NCI-H1092 (cell line): ENCODE measurements at places on chromosomes 5 and 9.
A peak's percentile ranks its signal among the peaks of the same experiment; 100 is the strongest.

DNA sequence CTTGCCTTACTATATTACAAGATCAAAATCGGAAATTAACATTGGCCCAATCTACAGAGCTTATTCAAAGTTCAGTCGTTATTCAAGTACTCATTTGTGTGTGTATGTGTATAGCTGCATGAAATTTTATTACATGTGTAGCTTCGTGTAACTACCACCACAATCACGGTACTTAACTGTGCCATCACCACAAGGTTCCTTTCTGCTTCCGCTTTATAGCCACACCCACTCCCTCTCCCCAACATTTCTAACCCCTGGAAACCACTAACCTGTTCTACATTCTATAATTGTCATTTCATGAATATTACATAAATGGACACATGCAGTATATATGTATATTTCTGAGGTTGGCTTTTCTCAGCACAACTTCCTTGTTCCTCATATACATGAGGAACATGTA lies 4.0 kb upstream of the TEX48 start:
- no peak for DNase-seq

- no peak for DNase-seq
Measured at GRCh38 chr5:96242571-96242970, 190.5 kb downstream of the PCSK1 start.

- DNase-seq = no peak
Measured at GRCh38 chr5:7916171-7916804, 47.3 kb downstream of the MTRR start.

GRCh38 chr5:176530983-176531901 lies 6.0 kb downstream of the RNF44 start:
- peak; percentile 49 for DNase-seq

GRCh38 chr9:104868303-104868686 lies 59.7 kb downstream of the ABCA1 start:
- no peak for DNase-seq

DNA sequence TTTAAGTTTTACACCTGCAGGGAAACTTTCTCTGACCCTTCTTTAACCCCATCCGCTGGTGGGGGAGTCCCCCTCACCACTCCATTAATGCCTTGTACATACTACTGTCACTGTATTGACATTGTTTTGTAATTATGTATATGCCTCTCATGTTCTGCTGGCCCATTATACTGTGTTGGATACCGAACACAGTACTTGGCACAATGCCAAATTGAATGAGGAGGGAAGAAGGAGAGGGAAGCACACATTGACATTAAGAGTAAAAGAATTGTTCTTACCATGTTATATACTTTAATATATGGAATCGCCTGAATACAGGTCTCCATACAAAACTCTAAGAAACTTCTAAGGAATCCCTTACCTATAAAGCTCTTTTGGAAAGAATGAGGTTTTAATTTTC lies 73.6 kb upstream of the GRHPR start:
- DNase-seq = peak; percentile 51

GRCh38 chr5:78779262-78779661 lies 130.7 kb upstream of the LHFPL2 start:
- DNase-seq = no peak

GRCh38 chr5:91109634-91110033 lies 273.5 kb downstream of the ARRDC3 start:
- no peak for DNase-seq

- DNase-seq = no peak
Measured at GRCh38 chr9:114264806-114265550, 57.9 kb upstream of the ORM1 start.

DNA sequence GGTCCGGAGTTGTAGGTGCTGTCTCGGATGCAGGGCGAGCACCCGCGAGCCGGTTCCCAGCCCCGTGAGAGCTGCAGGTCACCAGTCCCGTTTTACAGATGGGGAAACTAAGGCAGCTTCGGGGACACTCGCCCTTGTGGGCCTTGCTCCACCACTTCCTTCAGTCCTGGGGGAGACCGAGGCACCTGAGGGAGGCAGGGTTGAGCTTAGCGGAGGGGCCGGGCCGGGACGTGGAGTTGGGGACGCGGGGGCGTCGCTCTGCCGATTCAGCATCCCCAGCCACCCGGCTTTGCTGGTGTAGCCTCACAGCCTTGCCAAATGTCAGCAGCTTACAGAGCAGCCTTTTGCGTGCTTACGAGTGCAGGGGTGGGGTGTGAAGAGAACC lies 530 bp downstream of the BBLN start:
- DNase-seq = no peak

DNA sequence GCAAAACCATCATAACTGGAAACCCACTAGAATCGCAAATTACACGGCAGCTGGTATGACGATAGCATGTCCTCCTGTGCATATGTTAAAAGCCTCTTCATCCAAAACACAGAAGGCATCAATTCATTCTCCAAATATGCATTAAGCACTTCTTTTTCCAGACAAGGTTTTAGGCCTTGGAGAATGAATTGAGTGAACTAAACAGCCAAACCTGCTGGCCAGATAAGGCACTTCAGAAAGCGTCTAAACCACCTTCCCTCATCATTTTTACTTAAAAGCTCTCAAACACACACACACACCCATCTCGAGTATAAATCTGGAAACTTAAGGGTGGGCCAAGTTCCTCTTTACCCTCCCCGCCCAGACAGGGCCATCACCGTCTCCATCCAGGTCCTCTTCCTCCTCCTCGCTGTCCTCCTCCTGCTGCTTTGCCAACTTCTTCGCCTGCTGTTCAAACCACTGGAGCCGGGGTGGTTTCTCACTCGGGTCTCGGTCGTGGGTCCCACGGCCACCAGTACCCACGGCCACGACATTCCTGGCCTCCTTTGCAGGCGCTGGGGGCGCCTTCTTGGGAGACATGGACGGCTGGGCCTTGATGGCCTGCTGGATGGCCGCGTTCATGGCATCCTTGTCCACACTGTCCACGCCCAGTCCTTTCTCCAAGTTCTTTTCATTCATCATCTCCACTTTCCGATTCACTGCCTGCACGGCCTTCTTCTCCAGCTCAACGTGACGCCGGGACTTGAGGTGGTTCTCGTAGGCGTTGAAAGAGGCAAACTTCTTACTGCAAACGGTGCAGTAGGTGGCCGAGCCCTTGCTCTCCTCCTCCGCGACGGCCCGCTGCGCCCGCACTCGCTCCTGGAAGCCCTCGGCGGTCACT lies 696 bp downstream of the ZNF622 start:
- no peak for DNase-seq

- DNase-seq = no peak
Measured at GRCh38 chr5:1701216-1701864, 98.3 kb downstream of the MRPL36 start.

DNA sequence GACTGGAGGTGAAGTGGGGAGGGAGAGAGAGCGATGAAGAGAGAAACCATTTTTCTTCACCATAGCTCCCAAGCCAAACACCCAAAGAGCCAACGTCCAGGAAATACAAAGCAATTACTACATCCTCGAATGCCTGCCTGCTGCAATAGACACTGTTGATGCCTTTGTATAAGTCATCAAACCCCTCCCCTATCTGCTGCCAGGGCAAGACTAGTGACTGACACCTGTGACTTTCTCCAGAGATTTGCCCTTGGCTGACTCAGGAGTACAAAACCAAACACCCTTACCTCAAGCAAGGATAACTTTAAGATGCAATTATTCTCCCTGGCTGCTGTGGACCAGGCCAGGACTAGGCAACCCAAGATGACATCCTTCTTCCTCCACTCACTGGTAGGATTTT lies 81.8 kb upstream of the RASA1 start:
- no peak for DNase-seq

- no peak for DNase-seq
Measured at GRCh38 chr9:87083986-87084385, 136.7 kb upstream of the GAS1 start.

GRCh38 chr5:56004874-56005273 lies 10.1 kb upstream of the IL6ST start:
- no peak for DNase-seq

- DNase-seq = no peak
Measured at GRCh38 chr5:124193371-124193789, 553.1 kb downstream of the ZNF608 start.

DNA sequence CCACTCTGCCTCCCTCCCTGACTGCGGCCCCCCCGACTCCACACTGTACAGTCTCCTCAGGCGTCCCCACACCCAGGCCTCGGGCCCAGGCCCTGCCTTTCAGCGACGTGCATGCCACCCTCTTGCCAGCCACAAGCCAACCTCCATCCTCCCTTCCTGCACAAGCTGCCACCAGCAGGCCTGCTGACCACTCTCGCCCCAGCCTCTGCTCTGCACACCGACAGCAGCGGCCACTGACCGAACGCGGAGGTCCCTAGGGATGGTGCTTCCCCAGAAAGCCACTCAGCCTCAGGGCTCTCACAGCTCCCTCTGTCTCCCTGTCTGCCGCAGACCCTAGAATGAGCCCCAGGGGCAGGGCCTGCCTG lies 18.6 kb downstream of the LMAN2 start:
- no peak for DNase-seq

DNA sequence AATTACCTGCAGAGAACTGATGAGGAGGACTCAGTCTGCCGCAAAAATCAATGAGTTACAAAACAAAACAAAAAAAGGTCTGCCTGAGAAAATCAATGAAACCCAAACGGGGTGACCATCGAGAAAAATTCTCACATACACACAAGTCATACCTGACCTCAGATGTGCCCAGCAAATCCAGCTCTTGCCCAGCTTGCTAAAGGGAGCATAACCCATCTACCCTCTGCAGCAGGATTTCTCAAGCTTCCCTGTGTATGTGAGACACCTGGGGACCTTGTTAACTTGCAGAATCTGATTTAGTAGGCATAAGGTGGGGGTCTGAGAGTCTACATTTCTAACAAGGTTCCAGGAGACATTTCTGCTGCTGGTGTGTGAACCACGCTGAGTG lies 126.3 kb downstream of the TLE1 start:
- DNase-seq = no peak

DNA sequence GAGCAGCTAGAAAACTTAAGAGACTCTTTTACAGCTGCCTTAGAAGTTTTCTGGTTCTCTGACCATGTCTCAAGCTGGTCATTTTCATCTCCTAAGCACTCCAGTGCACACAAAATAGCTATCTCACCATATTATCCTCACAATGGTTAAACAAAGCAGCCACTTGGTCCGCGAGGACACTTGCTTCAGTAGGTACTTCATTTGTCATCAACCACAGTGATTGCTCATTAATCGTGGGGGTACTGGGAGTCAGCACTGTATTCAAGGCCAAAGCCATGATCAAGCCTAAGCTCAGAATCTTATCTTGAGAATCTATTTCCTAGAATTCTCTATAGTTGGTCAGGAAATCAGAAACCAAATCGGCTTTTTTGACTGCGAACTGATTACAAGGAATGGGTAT lies 2.9 kb downstream of the ARL14EPL start:
- no peak for DNase-seq

DNA sequence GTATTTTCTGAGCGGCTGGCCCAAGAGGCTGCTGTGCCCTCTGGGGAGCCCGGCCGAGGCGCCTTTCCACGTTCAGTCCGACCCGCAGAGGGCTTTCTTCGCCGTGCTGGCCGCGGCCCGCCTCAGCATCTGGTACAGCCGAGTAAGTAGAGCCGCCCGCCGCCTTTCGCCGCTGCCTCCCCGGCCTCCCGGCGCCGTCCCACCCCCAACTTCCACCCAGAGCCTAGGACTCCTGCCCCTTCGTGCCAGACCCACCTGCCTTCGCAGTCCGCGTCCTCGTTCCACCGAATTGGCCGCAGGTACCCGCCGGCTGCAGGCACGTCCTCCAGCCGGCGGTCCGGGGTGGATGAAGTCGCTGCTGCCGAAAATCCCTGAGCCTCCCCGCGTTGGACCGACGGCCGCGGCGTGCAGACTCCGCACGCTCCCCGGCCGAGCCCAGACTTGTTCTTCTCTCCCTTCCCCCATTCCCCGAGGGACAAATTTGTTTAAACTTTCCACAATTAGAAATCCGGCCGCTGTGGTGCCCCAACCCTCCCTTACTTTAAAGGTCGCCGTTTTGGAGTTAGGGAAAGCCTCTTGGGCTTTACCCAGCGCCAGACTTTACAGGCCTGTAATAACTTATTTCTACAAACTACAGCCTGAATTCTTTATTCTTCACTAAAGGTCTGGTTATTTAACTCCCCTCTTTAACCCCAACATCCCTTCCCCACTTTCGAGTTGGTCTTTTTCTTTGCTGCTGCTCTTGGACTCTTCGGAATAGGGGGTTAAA lies 589 bp downstream of the RIC1 start:
- DNase-seq = no peak

DNA sequence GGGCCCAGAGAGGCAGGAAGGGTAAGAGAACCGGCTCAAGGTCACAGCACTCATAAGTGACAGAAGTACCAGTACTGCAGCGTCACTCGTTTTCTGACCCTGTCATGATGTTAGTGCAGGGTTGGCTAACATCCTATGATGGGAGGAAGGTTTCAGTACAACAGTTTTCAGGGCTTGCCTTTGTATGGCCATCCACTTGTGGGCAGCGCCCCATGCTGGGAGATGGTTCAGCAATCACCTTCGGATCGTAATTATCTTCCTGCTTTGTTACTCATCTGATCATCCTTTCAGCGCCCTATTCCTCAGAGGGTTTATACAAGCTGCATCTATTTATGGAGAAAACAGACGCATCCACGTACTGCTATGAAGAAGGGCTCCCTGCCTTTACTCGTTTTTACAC lies 2.4 kb downstream of the MAP1B start:
- DNase-seq = peak; percentile 13

GRCh38 chr9:133142684-133143622 lies 20.8 kb downstream of the GBGT1 start:
- DNase-seq = no peak

DNA sequence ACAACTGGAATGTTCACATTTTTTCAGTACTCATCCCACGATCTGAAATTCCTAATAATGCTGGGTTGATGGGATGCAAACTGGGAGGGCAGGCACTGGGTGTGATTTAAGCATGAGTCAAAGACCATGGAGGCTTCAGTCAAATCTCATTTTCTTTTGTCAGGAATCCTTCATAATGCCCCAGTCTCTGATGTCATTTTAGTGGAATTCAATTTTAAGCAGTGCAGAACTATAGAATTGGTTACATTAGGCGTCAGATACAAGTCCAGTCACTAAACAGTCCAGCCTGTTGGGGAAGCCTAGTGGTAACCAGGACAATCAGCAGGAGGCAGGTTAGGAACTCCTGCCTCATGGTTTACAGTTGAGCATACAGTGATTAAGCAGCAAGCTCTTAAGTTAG lies 41.0 kb upstream of the TMEM215 start:
- DNase-seq = no peak

- DNase-seq = no peak
Measured at GRCh38 chr5:174549254-174549653, 175.1 kb upstream of the MSX2 start.

DNA sequence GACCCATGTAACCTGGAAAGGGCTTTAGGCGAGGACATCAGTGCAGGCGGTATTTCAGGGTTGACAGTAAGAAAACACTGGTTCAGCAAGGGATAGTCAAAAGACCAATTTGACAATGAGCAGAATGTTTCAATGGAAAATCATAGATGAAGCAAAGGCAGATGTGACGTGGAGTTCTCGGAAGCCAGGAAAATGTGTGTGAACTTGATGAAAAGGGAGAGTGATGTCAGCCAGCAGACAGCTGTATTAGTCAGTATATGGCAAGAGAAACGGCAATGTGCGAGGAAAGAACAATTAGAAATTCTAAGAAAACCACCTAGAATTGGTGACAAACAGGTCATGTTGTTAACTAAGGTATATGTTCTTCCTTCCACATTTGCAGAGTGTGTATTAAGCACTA lies 503.9 kb upstream of the DAB2 start:
- no peak for DNase-seq

GRCh38 chr5:98768160-98768959 lies 5.1 kb upstream of the RGMB start:
- DNase-seq = peak; percentile 50

GRCh38 chr5:53815471-53815870 lies 255.0 kb downstream of the NDUFS4 start:
- DNase-seq = no peak

GRCh38 chr5:43051684-43052083 lies 11.6 kb upstream of the ANXA2R start:
- no peak for DNase-seq
